Cardiac muscle cell (in vitro differentiated cells and primary cell): ENCODE measurements at places on chromosomes 6 and 20.

DNA sequence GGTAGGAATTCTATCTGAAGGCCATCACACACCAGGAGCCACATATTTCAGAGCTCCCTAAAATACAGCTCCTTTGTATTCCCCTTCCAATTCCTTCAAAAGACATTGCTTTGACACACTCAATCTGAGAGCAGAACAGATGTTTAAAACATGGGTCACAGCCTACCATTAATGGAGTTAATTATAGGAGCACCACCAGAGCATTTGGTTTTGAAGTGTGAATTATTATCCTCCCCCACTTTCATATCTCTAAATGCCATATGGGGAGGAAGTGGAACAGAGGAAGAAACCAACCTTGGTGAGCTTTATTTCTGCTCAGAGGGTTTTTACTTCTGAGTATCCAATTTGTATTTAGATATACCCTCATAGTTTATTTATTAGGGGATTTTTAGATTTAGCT is 50.7 kb upstream of the TNFRSF21 start:
- no peaks in the 10 kb centered on the region for H3K36me3 ChIP-seq
- no peak overlapping the region for H3K27ac ChIP-seq
- H3K27me3 ChIP-seq, result no peaks in the 10 kb centered on the region
- no peaks in the 10 kb centered on the region for H3K4me1 ChIP-seq
- DNase-seq, result no peak

GRCh38 chr20:35199740-35200139 is 26.8 kb upstream of the MMP24 start:
- no peak overlapping the region for H3K4me3 ChIP-seq
- no peak overlapping the region for H3K27ac ChIP-seq
- H3K36me3 ChIP-seq, result no peaks in the 10 kb centered on the region
- H3K4me1 ChIP-seq, result no peaks in the 10 kb centered on the region
- DNase-seq, result no peak
- no peaks in the 10 kb centered on the region for H3K27me3 ChIP-seq

DNA sequence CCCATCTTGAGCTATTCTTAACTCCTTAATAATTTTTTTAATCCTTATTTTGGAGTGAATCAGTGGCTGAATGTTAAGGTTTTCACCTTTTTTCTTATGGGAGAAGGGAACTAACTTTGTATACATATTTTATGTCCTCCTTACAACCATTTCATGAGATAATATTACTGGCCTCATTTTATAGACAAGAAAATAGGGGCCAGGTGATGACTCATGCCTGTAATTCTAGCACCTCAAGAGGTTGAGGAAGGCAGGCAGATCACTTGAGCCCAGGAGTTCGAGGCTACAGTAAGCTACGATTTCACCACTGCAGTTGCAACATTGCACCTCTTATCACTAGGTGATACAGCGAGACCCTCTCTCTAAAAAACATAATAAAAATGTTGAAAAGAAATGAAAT is 128.7 kb downstream of the TMEM242 start:
- peaks cover 41% of the 10 kb centered on the region for H3K36me3 ChIP-seq
- DNase-seq, result peak; percentile 16
- peaks cover 15% of the 10 kb centered on the region for H3K4me1 ChIP-seq
- H3K4me3 ChIP-seq, result no peak overlapping the region
- no peaks in the 10 kb centered on the region for H3K27me3 ChIP-seq

DNA sequence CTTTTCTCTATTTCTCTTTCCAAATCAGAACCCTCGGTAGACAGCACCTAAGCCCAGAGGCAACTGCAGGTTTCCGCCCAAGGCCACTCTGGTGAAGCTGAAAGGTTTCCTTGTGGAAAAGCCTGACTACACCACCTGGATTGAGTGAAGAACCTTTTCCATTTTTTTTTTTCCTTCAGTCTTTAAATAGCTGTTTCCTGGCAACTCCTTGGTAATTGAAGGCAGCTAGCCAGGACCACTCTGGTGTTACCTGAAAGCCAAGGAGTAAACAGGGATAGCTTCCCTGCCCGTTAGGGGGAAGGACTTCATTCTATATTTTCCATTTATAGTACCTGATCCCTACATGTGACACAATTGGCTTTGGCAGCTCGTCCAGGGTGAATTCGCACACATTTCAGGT is 1238.4 kb downstream of the GRIK2 start:
- H3K4me1 ChIP-seq, result no peaks in the 10 kb centered on the region
- H3K36me3 ChIP-seq, result no peaks in the 10 kb centered on the region
- no peak overlapping the region for H3K4me3 ChIP-seq

DNA sequence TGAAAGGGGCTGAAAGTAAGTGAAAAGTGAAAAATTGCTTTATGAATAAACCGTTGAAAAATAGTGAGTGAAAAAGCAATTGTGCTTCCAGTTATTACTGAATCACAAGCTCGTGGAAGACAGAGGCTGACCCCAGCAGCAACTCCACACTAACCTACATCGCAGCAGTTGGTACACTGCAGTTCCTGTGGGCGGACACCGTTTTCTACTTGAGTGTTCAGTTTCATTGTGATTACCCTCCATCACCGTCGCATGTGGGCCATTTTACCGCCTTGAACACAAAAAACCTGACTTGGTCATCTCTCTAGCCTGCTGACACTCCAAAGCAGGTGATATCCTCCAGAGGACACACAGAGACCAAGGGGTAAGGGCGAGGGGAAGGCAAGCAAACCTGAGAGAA is 28.4 kb downstream of the PRDM1 start:
- no peaks in the 10 kb centered on the region for H3K27me3 ChIP-seq
- no peaks in the 10 kb centered on the region for H3K4me1 ChIP-seq
- no peak overlapping the region for H3K27ac ChIP-seq
- no peak for DNase-seq
- no peak overlapping the region for H3K4me3 ChIP-seq

DNA sequence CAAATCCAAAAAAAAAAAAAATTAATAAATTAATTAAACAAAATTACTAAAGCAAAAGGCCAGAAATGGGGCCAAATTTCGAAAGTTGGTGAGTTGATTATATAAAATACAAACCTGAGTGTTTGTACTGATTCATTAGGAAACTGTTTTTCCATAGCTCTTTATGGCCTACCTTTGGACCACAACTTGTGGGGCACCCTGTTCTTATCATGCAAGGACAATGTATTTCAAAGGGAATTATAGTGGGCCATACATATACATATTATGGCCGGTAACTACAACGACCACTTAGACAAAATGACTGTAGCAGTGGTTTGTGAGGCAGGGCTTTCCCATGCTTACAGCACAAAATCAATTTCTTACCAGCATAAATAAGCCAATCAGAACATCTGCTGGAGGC is 69.5 kb downstream of the ESF1 start:
- H3K27ac ChIP-seq, result no peak overlapping the region
- no peak for DNase-seq
- H3K4me1 ChIP-seq, result no peaks in the 10 kb centered on the region
- H3K4me3 ChIP-seq, result no peak overlapping the region
- peaks cover 21% of the 10 kb centered on the region for H3K36me3 ChIP-seq
